ENCODE measurements at places on chromosomes 4 and X. TPM values are rescaled to one million over a fixed set of nuclear protein-coding genes. Genes with fewer than 3 reads are reported as not detected.

GRCh38 chr4:176492646-176493302 lies 173.0 kb downstream of the SPCS3 start:
- no peak for DNase-seq

- peak; percentile 6 for DNase-seq
These were observed at the start of gene FGF13 for GRCh38 chrX:138711399-138712347. Gene FGF13, minus strand, starts transcription at chrX:138711717. Its CDS starts 714 bp downstream, at chrX:138711003.

GRCh38 chr4:128323401-128323800 lies 35.8 kb upstream of the PGRMC2 start:
- no peak for DNase-seq

GRCh38 chr4:108820492-108821350 lies 57.9 kb upstream of the ETNPPL start:
- DNase-seq: no peak

DNA sequence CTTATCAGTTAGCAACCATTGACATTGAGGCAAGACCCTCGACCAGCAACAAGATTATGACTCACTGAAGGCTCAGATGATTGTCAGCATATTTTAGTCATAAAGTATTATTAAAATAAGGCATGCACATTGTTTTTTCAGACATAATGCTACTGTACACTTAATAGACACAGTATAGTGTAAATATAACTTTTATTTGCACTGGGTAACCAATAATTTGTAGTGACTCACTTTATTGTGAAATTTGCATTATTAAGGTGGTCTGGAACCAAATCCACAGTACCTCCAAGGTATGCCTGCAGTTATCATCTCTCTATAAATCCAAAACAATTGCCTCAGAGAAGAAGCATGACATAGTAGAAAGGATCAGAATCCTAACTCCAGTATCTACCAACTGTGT lies 330.1 kb upstream of the SMIM31 start:
- no peak for DNase-seq

- DNase-seq: no peak
These were observed 115.9 kb downstream of the RAB28 start for GRCh38 chr4:13368217-13368616.

GRCh38 chr4:601612-602558 lies 23.5 kb upstream of the PDE6B start:
- no peak for DNase-seq

- DNase-seq: peak; percentile 3
These were observed 6.2 kb downstream of the S100P start for GRCh38 chr4:6699903-6700302.

- DNase-seq: no peak
These were observed 181.8 kb downstream of the USP46 start for GRCh38 chr4:52477191-52477780.

DNA sequence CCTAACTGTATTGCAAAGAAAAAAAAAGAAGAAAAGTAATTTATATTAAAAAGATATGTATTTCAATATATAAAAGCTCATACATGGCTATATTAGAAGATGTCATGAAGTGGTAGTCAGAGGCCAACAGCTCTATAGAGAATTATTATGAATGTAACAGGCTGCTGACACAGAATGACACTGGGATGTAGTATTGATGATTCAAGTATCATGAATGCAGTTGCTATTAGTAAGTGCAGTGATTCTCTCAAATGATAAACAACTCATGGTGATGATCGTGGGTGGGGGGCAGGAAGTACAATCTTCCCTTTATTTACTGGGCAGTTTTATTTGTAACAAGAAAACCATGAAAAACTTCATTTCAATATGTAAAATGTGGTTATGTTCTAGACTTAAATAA lies 124.6 kb downstream of the COL4A6 start:
- DNase-seq: no peak

GRCh38 chrX:38927592-38927991 lies 126.3 kb downstream of the MID1IP1 start:
- DNase-seq: no peak

DNA sequence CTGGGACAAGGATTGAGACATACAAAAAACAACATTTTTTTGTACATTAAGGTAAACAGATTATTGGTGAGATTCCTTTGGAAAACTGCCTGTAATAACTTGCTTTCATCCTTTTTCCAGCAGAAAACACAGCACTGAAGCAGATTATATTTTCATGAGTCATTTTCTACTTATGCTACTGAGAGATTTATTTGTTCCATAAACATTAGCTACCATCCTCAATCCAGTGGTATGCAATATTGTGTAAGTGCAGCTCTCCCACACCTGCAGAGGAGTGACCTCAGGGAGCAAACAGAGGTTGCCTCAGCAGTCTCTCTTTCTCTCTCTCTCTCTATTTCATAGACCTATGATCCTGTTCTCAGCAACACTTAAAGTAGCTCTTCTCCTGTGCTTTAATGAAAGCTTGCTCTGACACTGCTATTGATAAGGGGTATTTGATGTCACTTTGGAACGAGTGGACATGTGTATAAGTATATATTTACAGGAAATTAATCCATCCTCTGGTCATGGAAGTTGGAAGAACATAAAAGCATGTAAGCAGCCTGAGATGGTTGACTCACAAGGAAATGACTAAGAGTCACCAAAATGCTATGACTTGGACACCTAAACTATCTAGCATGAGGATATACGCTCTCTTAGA lies 163.7 kb upstream of the SPANXC start:
- no peak for DNase-seq

GRCh38 chrX:75228854-75229253 lies 45.0 kb upstream of the UPRT start:
- DNase-seq: no peak

GRCh38 chrX:39788521-39788920 lies 309.2 kb downstream of the BCOR start:
- DNase-seq: no peak

GRCh38 chrX:154648931-154649330 lies 4.4 kb downstream of the CTAG2 start:
- DNase-seq: no peak

GRCh38 chrX:68508799-68509198 lies 9.9 kb downstream of the YIPF6 start:
- DNase-seq: no peak

DNA sequence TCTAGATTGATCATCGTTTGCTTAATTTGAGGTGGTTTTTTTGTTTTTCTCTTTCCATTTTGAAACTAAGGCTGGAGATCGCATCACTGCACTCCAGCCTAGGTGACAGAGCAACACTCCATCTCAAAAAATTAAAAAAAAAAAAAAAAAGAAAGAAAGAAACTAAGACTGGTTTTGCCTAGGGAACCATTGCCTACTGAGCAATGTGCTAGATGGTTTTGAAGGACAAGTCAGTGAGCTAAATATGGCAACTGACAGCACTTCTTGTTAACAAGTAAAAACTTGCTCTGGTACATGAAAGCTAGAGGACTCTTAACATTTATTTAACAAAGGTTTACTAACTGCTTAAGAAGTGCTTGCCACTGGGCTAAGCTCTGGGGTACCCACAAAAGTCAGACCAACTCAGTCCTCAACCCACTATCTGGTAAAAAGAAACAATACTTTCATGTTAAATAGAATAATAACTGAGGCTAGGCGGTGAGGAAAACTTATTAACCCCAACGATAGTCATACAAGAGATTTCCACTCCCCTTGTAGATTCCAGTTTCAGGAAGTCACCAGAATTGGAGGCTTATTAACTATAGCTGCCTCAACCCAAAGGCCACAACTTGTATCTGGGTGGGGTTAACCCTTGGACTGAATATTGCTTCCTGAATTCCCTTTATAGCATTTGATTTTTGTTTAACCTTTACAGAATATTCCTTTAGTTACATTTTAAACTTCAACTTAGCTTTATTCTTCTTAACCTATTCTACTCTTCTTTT lies 111.6 kb downstream of the FRYL start:
- no peak for DNase-seq

GRCh38 chr4:98642991-98643426 lies 15.4 kb downstream of the TSPAN5 start:
- DNase-seq: no peak

DNA sequence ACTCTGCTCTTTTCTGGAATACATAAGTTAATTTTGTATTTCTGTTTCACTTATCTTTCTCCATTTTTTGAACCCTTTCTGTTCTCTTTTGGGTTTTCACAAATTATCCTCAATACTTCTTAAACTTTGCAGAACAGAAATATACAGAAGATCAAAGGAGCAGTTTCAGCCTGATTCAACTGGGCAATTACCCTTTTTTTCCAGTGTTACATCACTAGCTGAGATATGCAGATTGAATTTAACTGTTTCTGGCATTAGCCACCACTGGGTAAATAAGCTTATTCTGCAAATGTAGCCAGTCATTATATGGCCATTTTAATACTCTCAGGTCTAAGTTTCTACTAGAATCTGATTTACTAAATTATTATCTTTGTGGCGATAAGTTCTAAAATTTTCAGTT lies 66.9 kb upstream of the GRID2 start:
- no peak for DNase-seq

DNA sequence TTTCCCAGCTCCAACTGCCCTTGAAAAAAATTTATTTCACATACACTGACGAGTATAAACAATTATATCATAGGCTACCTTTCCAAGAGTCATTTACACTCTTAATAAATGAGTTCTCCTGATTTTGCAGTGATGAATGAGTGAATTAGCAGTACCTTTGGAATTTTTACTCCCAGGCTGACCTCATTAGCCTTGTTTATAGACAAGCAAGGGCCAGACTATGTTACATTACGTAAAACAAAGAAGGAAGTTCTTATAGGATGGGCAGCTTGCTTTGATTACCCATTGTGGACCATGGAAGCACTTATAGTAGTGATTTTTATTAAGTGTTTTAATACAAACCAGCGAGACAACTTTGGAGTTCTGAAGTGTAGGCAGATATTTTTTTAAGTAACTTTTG lies 112.9 kb upstream of the C1QTNF7 start:
- no peak for DNase-seq

- DNase-seq: no peak
These were observed 79.2 kb upstream of the CLCN4 start for GRCh38 chrX:10077425-10078188.

DNA sequence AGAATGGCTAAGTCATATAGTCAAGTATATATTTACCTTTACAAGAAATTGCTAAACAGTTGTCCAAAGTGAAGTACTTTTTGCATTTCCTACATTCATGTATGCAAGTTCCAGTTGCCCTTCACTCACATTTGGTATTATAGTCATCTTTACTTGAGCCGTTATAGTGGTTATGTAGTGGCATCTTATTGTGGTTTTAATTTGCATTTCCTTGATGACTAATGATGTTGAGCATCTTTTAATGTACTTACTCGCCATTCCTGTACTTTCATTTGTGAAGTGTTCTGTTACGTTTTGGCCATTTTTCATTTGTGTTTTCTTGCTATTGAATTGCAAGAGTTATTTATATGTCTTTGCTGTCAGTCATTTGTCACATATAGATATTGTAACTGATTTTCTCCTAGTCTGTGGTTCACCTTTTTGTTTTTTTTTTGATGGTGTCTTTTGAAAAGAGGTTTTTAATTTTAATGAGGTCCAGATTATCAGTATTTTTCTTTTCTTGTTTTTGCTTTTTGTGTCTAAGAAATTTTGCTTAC lies 27.6 kb downstream of the ARFIP1 start:
- DNase-seq: no peak

DNA sequence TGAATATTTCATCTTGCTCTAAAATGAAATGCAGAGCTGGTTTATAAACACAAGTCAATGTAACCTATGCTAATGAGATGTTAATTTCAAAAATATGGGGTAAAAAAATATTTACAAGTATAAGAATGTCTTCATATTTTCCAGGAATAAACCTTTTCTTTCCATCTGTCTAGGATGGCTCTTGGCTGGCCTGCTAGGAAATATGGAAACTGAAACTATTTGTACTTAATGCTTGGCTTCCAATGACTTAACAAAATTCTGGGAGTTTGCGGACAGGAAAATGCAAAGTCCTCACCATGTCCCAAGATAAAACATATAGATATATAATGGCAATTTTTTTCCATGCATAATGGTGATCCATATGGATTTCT lies 168.1 kb downstream of the SCFD2 start:
- DNase-seq: no peak

DNA sequence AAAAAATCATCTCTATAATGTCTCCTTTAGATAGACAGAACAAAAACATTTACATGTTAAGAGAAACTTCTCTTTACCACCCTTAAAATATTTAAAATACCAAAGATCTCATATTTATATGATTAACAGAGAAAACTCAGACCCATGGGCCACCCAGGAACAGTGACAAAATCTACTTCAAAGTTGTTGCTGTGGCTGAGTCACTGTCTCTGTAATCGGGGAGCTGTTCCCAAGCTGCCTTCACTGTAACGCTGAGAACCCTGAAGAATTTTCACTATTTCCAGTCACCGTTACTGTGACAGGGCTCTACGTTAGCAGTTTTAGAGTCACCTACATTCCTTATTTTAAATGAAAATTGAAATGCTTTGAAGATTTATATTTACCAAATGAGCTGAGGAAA lies 9.0 kb upstream of the DAPP1 start:
- no peak for DNase-seq

- DNase-seq: no peak
These were observed 115.1 kb upstream of the PITX2 start for GRCh38 chr4:110737931-110738330.

DNA sequence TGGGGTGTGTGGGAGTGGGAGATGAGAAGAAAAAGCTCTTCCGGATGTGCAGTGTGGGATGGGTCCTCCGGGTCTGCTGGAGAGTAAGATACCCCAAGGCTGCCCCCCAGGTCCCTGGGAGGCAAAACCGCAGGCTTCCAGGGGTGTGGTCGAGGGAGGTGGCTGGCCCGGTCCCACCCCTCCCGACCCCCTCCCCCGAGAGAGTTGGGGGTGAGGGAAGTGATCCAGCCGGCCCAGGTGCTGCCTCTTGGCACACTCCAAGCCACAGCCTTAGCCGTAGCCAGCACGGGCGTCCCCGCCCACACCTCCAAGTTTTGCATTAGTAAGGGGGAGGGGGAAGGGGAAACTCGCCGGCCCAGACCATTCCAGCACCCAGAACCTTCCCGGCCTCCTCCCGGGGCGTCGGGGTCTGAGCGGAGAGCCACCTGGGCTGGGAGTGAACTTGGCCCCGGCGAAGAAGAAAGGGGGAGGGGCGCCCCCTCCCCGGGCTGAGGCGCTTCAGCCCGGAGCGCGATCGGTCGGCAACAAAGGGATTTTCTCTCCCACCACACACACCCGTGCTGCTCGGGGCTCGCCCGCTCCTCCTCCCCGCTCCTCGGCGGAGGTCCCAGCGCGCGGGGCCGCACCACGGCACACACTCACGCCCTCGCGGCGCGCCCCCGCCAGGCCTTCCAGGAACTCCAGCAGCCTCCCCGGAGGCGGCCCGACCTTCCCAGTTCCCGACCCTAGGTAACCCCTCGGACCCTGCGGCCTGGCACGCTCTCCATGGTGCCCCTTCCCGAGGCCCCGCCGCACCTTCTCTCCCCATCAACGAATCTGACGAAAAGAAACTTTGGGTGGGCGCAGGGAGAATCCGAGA lies 14.4 kb downstream of the BCOR start:
- DNase-seq: peak; percentile 44

- no peak for DNase-seq
These were observed 40.2 kb upstream of the ZNF81 start for GRCh38 chrX:47796433-47796906.

The ZNF81 gene
- total RNA-seq: 12.0 TPM

The LINC00632 gene
- 32.1 TPM for total RNA-seq

The ARX gene
- 0.34 TPM for total RNA-seq

The DIAPH2 gene
- 31.5 TPM for total RNA-seq

The PABPC5 gene
- total RNA-seq: 0.47 TPM

The AFP gene
- total RNA-seq: not detected

The GPR119 gene
- 0.78 TPM for total RNA-seq

The SSX2 gene
- total RNA-seq: not detected

The ADRA2C gene
- total RNA-seq: 0.92 TPM

The CAPN6 gene
- total RNA-seq: 5.0 TPM

The PWWP3B gene
- 0.25 TPM for total RNA-seq

The FSTL5 gene
- total RNA-seq: 0.14 TPM

All from left colon (tissue), 2 donors.